Ureter (tissue), 1 donor: ENCODE measurements at places on chromosomes 7 and 10. TPM values are rescaled to one million over a fixed set of nuclear protein-coding genes. Genes with fewer than 3 reads are reported as not detected.

Gene TAC1
- total RNA-seq: 3.0 TPM

Gene CCDC172
- total RNA-seq: not detected

Gene SERPINE1
- 4.3 TPM for total RNA-seq

Gene ZNF365
- 0.21 TPM for total RNA-seq

Gene NUTM2A
- total RNA-seq: 1.5 TPM

Gene LAMTOR4
- 108 TPM for total RNA-seq

Gene PANK1
- total RNA-seq: 4.8 TPM

Gene AIFM2
- total RNA-seq: 12.4 TPM

Gene IQUB
- 1.6 TPM for total RNA-seq
